Fibroblast of upper back skin (primary cell): ENCODE measurements at places on chromosomes 13 and 19.

GRCh38 chr13:112658808-112659207 lies 31.0 kb upstream of the ATP11A start:
- DNase-seq, result no peak

GRCh38 chr13:32669030-32669646 lies 82.9 kb downstream of the PDS5B start:
- peak; percentile 48 for DNase-seq

- DNase-seq, result peak; percentile 90
These were observed 117.0 kb downstream of the DCT start for GRCh38 chr13:94362411-94362909.

GRCh38 chr19:15421721-15422260 lies 3.0 kb upstream of the AKAP8L start:
- no peak for DNase-seq

DNA sequence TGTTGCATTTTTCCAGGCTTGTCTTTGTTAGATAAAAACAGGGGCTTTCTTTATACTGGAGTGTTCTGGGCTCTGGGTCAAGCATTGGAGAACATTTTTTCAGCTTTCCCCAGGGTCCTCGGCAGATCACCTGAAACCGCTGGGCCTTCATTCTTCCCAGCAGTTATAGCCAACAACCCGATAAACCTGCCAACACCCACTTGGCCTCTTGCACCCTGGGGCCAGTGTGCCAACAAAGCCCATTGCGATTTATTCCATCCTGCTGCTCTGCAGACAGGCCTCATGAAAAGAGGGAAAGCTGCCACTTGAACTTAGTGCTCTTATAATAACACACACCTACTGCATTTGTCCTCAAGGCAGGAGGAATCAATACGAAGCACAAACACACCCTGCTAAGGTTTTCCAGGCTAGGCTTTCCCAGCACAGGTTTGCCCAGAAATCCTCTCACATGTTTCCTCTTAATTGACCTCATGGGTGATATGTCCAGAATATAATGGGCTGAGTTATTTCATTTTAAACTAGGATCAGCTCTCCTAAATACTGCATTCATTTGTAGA lies 669.3 kb downstream of the LIG4 start:
- no peak for DNase-seq
